ENCODE measurements at places on chromosomes 5 and 9.
A peak's percentile ranks its signal among the peaks of the same experiment; 100 is the strongest.

- DNase-seq, result no peak
These were observed 159.6 kb downstream of the ACTL7B start for GRCh38 chr9:108696156-108696555.

DNA sequence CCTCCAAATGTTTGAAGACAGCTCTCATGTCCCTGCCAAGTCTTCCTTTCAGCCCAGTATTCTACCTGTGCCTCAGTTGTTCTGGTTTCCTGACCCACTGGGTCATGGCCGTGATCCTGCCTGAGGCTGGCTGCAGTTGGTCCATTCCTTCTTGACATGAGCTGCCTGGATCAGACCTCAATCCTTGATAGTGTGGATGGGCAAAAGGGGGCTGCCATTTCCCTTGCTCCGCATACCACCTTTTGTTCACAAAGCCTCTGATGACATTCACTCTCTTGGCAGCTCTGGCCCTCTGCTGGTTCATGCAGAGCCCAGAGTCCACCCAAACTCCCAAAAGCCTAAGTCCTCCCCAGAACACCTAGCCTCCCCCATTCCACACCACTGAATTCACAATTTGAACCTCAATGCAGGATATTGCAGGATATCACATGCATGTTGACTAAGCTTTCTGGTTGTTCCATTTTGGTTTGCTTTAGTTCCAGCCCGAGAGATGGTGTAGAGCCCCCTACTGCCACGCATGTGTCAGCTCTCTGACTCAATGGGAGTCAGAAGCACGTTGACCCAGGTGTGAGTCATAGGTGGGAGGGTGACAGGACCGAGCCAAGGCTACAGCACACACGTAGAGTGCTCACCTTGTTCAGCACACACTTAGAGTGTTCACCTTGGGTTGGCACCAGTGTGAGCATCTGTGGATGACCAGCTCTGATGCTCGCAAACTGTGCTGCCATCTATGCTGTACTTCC is 137.2 kb downstream of the MTX3 start:
- no peak for DNase-seq

- no peak for DNase-seq
These were observed 20.1 kb upstream of the FCN2 start for GRCh38 chr9:134860510-134860909.

GRCh38 chr5:9972059-9972458 is 277.6 kb downstream of the ATPSCKMT start:
- DNase-seq, result no peak

GRCh38 chr9:131258698-131259431 is 17.4 kb downstream of the FAM78A start:
- DNase-seq, result no peak

DNA sequence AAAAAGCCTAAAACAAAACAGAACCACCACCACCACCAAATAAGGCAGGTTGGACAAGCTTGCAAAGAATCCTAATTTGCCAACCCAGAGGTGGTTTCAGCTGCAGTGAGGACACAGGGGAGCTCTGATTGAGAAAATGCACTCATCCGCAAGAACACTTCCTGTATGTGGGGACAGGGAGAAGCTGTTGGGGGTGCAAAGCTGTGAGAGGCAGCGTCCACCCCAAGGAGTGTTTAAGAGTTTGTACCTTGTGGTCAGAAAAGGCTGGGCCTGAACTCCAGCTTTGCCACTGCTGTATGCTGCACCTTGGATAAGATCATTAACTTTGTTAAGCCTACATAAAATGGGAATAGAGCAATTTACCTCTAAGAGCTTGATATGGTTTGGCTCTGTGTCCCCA is 511.7 kb downstream of the BNC2 start:
- no peak for DNase-seq

DNA sequence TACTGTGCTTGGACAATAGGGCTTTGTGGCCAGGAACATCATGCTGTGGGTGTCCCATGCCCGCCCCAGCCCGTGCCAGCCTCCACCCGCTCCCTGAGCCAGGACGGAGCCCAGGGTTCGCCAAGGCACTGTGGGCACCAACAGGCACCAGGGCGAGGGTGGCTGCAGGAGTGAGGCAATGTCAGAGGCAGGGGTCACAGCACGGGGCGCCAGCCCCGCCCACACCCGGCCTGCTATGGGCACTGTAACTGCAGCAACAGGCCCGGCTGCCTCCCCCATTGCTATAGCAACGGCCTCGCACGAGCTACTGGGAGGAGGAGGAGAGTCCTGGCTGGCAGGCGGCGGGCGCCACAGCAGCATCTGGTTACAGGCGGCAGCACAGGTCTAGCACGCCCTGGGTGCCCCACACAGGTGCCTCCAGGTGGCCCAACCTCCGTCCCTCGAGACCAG is 2.5 kb downstream of the ABCA2 start:
- no peak for DNase-seq

DNA sequence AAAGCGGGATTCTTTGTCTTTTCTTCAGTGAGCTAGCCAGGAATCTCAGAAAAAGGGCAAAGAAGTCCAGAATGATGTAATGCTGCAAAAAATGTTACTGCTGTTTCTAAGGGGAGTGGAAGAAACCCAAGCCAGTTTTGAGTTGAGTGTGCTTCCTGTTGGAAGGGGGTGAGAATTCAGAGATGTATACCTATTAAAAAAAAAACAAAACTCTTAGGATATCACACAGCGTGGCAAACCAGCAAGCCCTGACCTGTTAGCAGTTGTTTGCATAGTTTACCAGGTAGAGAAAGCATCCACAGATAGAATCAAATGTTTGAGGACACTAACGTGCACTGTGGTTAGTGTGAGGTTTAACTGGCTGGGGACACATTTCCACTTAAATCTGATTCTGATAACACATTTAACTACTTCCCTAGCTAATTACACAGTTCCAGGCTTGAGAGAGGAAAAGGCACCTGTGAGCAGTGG is 11.4 kb downstream of the BASP1 start:
- no peak for DNase-seq

DNA sequence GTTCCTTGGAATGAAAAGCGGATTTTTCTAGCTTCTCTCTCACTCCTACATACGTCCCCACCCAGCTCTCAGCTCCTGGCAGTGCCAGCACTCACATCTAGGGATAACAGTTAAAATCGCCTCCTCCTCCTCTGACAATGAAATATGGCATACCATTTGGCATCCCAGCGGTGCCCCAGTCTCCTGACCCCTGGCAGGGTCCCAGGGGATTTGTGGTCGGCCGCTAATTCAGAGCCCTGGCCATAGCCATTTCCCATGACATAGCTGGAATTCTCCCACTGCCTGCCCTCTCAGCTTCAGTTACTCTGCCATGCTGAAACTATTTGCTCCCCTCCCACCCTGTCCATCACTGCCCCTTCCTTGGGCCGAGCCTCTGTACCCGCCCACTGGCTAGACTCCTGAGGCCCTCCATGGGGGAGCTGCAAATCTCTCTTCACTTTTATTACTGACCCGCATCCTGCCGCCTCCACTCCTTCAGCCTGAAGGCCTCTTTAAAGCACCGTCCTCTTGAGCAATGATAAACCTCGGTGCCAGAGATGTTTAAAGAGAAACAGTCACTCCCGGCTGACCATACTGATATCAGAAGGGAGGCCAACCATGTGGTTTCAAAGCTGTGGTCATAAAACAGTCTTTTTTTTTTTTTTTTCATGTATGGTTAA is 139.8 kb downstream of the SLIT3 start:
- DNase-seq, result no peak

DNA sequence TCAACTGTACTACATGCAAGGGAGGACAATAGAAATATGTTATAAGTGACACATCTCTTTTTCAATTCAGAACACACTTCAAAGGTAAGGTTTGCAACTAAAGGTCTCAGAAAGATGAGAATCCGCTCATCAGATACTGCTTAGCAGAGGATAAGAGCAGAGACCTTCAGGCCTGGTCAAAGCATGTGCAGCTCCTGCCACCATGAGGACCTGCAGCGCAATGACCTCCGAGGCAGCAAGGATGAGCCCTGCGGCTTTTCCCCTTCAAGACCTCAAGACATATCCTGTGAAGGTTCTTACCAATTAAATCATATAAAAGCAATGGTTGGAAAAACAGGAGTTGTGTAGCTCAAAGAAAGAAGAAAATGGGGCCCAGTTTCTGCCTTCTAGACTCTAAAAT is 135.8 kb downstream of the TRIM36 start:
- no peak for DNase-seq

GRCh38 chr5:170113522-170113900 is 7.8 kb downstream of the FOXI1 start:
- DNase-seq, result no peak

- DNase-seq, result no peak
These were observed 68.5 kb downstream of the OSTF1 start for GRCh38 chr9:75156858-75157257.

- no peak for DNase-seq
These were observed 200.9 kb upstream of the RIOK2 start for GRCh38 chr5:97383996-97384395.

DNA sequence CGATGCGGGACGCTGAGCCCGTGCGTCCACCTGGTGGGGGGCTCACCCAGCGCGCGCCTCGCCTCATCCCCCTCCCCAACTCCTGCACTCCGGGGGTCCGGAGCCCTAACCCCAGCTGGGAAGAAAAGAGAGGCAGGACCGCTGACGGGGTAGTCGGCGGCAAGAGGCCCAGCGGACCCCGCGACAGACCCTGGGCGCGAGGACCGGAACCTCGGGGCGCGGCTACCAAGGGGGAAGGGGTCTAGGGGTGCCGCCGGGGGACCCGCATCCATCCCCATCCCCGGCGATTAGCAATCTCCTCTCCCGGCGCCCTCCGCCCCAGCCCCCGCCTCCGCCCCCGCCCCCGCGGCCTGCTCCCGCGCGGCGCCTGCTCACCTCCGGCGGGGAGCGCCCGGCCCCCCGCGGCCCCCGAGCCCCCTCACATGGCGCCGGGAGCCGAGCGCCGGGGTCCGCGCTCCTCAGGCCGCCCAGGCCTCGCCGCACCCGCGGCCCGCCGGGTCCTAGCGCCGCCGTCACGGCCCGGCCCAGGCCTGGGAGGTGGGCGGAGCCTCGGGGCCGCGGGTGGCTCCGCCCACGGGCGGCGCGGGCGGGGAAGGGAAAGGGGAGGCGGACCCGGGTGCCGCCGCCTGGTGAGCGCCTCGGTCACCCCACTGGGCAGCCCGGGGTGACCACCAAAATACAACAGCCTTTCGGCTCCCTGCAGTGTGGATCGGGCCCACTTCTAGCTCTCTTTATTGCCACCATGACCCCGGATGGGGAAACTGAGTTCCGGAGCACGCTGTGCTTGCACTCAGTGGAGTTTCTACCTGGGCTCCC is at the start of gene ST6GALNAC6:
TSS of gene ST6GALNAC6 (minus strand) at position 476 of the 816 bp plus-strand sequence. CDS start 1,622 bp downstream, outside the sequence.
- DNase-seq, result peak; percentile 41

Measured in T follicular helper cell (primary cell).